ENCODE measurements at places on chromosomes 7 and 10. TPM values are rescaled to one million over a fixed set of nuclear protein-coding genes. Genes with fewer than 3 reads are reported as not detected.
A peak's percentile ranks its signal among the peaks of the same experiment; 100 is the strongest.

The PCDH15 gene
- total RNA-seq, result not detected

The ARHGAP12 gene
- 24.6 TPM for total RNA-seq

DNA sequence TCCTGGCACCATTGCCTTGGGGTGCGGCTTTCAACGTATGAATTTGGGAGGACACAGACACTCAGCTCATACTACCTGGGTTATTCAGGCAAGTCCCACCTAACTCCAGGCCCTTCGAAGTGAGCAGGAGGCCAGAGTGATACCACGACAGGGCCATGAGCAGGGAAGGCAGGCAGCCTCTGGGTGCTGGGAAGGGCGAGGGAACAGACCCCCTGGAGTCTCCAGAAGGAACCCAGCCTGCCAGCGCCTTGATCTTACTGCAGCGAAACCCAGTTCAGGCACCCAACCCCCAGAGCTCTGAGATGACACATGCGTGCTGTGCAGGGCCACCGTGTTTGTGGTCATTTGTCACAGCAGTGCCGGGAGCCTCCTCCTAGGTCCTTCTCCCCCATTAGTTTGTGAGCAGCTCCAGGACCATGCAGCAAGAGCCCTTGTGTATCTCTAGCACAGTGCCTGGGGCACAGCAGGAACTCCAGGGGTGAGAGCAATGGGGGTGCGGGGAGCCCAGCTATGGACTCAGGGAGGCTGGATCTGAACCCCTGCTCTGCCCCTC lies 7.7 kb upstream of the INSIG1 start:
- H3K27ac ChIP-seq, result no peak overlapping the region
- H3K27me3 ChIP-seq, result peaks cover 25% of the 10 kb centered on the region
- H3K4me1 ChIP-seq, result peaks cover 5% of the 10 kb centered on the region
- no peaks in the 10 kb centered on the region for H3K36me3 ChIP-seq

The MAPK8 gene
- 42.4 TPM for total RNA-seq

The GPR146 gene
- total RNA-seq, result 12.3 TPM

The PAPOLB gene
- not detected for total RNA-seq

The ITIH5 gene
- not detected for total RNA-seq

The LRRD1 gene
- total RNA-seq, result not detected

DNA sequence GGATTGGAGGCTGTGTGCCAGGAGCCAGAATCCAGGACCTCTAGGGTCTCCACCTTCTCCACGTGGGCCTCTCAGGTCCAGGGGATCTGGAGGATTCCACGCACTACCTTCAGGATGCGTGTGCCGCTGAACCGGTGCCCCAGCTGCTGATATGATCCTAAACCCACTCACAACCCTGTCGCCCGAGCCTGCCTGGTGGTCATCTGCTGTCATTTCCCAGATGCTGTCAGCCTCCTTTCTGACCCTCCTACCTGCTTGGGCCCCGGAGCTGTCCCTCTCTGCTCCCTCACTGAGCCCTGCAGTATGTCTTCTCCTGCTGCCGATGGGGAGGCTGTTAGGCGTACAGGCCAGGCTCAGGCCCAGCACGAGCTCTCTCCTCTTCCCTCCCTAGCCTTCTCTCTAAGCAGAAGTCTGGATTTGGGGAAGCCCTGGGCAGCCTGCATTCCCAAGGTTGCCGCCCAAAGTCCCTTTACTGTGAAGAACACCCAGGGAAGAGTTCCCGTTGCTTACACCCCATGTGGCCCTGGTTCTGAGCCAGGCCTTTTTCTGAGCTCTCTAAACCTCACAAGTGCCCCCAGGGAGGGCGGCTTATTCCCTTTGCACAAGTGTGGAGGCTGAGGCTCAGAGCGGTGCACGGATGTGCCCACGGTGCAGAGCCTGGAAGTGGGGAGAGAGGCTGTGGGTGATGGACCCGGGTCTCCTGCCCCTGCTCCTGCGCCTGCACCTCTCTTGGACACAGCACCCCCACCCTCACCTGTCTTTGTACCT lies 30.8 kb upstream of the ZNF488 start:
- no peak for DNase-seq
- H3K27me3 ChIP-seq, result no peaks in the 10 kb centered on the region
- H3K27ac ChIP-seq, result no peak overlapping the region
- H3K36me3 ChIP-seq, result no peaks in the 10 kb centered on the region
- H3K4me1 ChIP-seq, result no peaks in the 10 kb centered on the region
- H3K4me3 ChIP-seq, result no peak overlapping the region

The LAMB4 gene
- total RNA-seq, result not detected

DNA sequence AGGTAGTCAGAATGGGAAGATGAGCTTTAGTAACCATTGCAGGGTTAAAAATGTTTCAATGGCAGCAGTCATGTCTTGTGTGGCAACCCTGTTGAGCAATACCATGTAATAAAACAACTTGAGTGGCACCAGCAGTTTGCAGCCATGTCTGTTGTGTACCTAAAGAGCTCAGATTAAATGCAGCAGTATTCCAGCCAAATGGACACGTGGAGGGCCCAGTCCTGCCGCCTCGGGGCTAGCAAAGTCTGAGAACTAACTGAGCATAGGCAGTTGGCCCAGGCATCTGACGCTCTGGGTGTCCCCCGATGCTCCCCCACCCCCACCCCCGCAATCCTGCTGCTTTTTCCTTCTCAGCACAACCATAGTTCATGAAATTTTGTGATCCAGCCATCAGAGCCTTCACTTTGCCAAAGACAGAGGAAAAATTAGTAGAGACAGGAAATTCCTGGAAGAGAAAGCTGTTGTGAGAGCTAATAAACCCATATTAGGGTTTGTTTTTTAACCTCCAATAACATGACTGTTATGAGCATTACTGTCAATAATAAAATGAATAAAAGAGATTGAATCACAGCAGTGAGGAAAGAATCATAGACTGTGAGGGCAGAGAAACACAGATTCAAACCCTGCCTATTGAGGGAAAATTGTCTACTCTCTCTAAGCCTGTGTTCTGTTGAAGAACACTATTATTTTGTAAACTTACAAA lies 220.6 kb upstream of the RHOBTB1 start:
- H3K4me3 ChIP-seq, result no peak overlapping the region
- no peaks in the 10 kb centered on the region for H3K4me1 ChIP-seq
- no peaks in the 10 kb centered on the region for H3K36me3 ChIP-seq
- no peaks in the 10 kb centered on the region for H3K27me3 ChIP-seq
- no peak for DNase-seq
- no peak overlapping the region for H3K27ac ChIP-seq

- DNase-seq, result peak; percentile 6
- no peak overlapping the region for H3K4me3 ChIP-seq
- H3K27me3 ChIP-seq, result peaks cover 13% of the 10 kb centered on the region
- H3K36me3 ChIP-seq, result no peaks in the 10 kb centered on the region
- no peaks in the 10 kb centered on the region for H3K4me1 ChIP-seq
Measured at GRCh38 chr7:104231054-104232046, 23.5 kb upstream of the ORC5 start.

DNA sequence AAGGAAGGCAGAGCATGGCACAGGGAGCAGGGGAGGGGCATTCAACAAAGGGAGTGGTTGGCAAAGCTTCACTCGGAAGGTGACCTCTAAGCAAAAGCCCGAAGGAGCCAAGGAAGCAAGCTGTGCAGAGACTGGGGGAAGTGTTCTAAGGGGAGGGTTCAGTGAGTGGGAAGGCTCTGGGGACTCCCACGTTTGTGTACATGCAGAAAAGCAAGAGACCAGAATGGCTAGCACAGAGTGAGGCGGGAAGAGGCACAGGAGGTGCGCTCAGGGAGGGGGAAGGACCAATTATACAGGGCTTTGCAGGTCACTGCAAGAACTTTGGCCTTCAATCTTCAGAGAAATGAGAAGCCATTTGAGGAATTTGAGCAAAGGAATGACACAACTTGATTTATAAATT lies 7.4 kb downstream of the ARHGAP21 start:
- H3K4me3 ChIP-seq, result no peak overlapping the region
- H3K27me3 ChIP-seq, result no peaks in the 10 kb centered on the region
- H3K27ac ChIP-seq, result no peak overlapping the region
- peaks cover 4% of the 10 kb centered on the region for H3K4me1 ChIP-seq

DNA sequence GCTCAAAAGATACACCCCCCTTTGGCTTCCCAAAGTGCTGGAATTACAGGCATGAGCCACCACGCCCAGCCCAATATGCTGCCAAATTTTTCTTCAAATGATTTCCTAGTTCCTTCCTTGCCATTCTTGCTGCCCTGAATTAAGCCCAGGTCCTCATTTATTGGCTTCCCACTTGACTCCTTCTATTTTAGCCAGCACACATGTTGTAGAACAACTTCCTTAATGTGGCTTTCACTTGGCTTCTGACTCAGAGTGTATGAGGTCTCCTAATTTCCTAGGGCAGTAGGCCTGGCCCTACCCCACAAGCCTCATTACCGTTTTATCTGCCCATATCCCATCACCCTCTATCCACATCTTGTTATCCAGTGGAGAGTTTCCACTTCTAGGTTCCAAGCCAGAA lies 21.8 kb upstream of the HIPK2 start:
- no peaks in the 10 kb centered on the region for H3K27me3 ChIP-seq
- H3K36me3 ChIP-seq, result no peaks in the 10 kb centered on the region
- no peak overlapping the region for H3K27ac ChIP-seq
- no peaks in the 10 kb centered on the region for H3K4me1 ChIP-seq
- no peak for DNase-seq

The IGFBP1 gene
- not detected for total RNA-seq

DNA sequence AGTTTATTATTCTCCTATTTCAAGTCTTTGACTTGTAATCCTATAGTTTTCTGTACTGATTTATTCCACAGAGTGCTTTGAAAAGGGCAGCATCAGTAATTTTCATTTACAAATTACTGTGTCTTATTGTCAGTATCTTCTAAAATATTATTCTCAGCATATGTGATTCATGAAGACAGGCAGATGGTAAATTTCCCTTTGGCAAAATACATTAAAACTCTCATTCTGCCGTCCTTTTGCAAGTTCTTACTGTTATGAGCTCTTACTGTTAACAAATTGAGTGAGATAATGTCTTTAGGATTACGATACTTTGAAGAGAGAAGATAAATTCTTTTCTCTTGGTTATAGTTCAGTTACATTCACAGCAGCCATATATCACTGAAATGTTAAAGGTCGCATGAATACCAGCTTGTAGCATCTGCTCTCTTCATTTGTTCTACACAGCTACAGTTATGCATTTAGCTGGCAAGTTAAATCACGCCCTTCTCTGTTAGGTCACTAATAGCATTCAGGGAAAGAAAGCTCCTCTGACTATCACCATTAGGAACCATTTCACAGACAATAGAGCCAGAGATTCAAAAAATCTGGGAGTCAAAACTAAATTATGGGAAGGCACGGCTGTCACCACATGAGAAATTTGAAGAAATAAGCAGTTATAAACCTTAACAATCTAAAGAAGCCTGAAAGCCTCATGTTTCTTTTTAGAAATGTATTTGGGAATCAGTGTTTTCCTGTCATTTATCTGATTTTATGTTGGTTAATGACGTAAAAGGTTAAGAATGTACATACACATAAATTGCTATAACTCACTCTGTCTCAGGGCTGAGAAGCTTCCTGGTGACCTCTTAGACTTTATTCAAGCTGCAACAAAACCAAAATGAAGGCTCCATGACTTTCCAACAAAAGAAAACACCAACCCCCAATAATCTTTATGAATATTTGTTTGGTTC lies 109.6 kb upstream of the SP4 start:
- no peak for DNase-seq
- H3K27me3 ChIP-seq, result no peaks in the 10 kb centered on the region
- no peaks in the 10 kb centered on the region for H3K36me3 ChIP-seq
- no peak overlapping the region for H3K4me3 ChIP-seq
- no peak overlapping the region for H3K27ac ChIP-seq

The TRIP6 gene
- 7.2 TPM for total RNA-seq

DNA sequence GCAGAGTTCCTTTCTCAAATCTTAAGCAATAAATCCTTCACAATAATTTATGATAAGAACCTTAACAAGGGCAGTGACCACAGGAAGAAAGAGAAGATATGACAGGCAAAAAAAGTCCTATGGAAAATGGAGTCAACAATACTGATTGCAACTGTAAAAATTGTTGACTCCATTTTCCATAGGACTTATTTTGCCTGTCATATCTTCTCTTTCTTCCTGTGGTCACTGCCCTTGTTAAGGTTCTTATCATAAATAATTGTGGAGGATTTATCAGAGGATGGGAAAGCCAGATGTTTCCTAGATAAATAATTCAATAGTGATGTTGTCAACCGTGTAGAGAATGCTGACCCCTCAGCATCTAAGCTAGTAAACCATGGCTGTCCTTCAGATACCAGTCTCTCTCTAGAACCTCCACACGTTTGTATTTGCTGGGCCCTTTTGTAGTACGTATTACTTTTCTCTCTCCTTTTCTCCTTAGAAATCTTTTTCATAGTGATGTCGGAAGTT lies 172.6 kb upstream of the BET1 start:
- H3K4me1 ChIP-seq, result no peaks in the 10 kb centered on the region
- H3K27ac ChIP-seq, result no peak overlapping the region
- no peaks in the 10 kb centered on the region for H3K36me3 ChIP-seq
- no peaks in the 10 kb centered on the region for H3K27me3 ChIP-seq

DNA sequence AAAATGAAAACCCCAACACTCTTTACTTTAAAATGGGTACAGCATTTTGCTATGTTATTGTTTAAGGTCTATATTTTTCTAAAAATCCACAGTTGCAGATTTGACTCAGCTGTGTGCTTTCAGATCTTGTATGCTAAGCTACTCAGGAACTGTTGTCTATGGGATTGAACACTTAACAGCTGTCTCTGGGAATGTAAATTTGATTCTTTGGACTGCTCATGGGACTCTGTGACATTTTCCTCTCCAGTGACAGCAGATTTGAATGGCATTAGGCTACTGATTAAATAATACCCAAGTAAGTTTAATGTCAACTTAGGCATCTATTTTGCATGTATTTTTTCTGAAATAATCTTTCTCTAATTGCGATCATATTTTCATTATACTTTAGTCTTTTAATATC lies 1.7 kb upstream of the CD36 start:
- H3K4me3 ChIP-seq, result no peak overlapping the region
- H3K27ac ChIP-seq, result no peak overlapping the region
- no peak for DNase-seq
- no peaks in the 10 kb centered on the region for H3K36me3 ChIP-seq
- no peaks in the 10 kb centered on the region for H3K27me3 ChIP-seq
- no peaks in the 10 kb centered on the region for H3K4me1 ChIP-seq

GRCh38 chr7:39413636-39414223 lies 152.5 kb upstream of the YAE1 start:
- no peak overlapping the region for H3K27ac ChIP-seq
- no peaks in the 10 kb centered on the region for H3K27me3 ChIP-seq
- H3K36me3 ChIP-seq, result no peaks in the 10 kb centered on the region

DNA sequence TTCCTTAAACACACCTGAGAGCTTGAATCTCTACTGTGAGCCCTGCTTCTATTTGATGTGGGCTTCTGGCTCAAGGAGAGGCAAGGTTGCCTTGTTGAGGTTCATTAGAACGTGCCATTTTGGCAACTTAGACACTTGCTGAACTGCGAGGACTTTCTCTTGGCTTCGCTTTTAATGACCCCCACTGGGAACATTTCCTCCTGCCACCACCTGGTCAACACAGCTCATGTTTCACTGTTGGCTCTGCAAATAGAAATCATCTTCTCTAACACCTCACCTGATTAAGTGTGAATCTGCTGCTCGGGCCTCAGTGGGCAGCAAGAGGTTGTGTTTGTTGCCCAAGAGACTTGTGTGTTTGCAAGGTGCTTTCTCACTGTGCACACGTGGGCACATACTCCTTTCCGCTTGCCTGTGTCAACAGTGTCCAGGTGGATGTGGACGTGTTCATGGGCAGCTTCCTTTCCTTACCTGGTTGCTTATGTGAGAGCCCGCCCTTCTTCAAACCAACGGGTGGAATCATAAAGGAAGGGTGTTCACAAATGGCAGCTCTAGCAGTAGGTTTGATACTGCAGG lies 147.0 kb downstream of the NRP1 start:
- no peaks in the 10 kb centered on the region for H3K4me1 ChIP-seq
- H3K36me3 ChIP-seq, result no peaks in the 10 kb centered on the region
- DNase-seq, result no peak
- no peak overlapping the region for H3K27ac ChIP-seq
- no peak overlapping the region for H3K4me3 ChIP-seq

The PODXL gene
- 1.5 TPM for total RNA-seq

- no peak for DNase-seq
- H3K4me1 ChIP-seq, result no peaks in the 10 kb centered on the region
- no peaks in the 10 kb centered on the region for H3K36me3 ChIP-seq
- no peak overlapping the region for H3K4me3 ChIP-seq
Measured at GRCh38 chr7:20892776-20893175, 106.1 kb upstream of the SP8 start.

All from T-cell (primary cell).